ENCODE measurements at places on chromosomes 12 and 14.

GRCh38 chr14:42869681-42870080, 1263.0 kb downstream of the LRFN5 start:
- no peak for DNase-seq

- DNase-seq: peak; percentile 96
Measured at GRCh38 chr12:98644712-98645571, at the start of the genes APAF1 and IKBIP. Gene APAF1 (plus strand): TSS chr12:98645290. CDS start chr12:98648360, 3,070 bp downstream. Gene IKBIP (minus strand): TSS chr12:98644788. CDS start chr12:98644701, 87 bp downstream.

GRCh38 chr12:54390176-54390667, 5.7 kb upstream of the ZNF385A start:
- no peak for DNase-seq

- DNase-seq: no peak
Measured at GRCh38 chr12:8823565-8824300, 1.3 kb downstream of the A2ML1 start.

DNA sequence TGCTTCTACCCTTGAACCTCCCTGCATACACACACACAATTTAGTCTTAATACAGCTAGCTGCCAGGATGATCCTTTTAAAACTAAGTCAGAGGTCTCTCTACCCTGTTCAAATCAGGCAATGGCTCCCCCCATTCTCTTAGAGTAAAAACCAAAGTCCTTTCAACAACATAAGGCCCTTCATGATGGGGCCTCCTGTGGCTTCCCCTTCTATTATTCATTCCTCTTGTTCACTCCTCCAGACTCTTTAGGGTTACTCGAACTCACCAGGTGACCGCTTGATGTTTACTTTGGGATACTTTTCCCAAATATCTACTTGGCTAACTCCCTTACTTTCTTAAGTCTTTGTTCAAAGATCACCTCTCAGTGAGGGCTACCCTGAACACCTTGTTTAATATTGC, 30.4 kb downstream of the DENND5B start:
- no peak for DNase-seq

- DNase-seq: no peak
Measured at GRCh38 chr12:5768581-5769196, 176.4 kb downstream of the ANO2 start.

DNA sequence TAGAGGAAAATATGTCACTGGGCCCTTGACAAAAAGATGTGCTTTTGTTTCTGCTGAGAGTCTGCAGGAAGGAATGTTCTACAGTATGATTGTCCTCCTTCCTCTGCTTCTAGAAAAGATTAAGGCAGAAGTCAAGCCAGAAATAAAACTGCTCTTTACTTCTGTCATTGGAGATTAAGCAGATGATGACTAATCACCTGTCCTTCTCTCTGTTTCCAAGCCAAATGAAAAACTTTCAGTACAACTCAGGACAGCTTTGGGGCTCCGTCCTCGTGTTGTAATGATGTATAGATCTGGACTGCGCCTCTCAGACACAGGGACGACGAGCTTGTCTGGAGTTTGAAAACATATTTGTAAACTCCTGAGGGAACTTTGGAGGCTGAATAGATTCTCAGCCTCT, 159.3 kb downstream of the DYRK2 start:
- DNase-seq: no peak

DNA sequence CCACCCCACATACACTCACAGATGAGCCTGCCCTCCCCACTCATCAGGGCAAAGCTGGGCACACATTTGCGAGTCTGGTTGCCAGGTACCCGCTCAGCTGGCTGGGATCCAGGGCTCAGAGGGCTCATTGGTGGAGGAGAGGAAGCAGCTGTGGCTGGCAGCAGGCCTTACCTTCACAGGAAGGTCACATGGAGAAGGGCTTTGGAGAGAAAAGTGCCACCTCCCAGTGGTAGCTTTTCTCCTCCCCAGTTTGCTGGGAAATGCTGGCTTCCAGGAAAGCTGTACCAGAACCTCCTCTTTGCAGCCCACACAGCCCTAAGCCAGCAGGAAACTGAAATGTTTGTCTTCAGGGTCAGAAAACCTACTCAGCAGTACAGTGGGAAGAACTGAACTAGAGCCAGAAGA, 55.6 kb downstream of the LGMN start:
- no peak for DNase-seq

DNA sequence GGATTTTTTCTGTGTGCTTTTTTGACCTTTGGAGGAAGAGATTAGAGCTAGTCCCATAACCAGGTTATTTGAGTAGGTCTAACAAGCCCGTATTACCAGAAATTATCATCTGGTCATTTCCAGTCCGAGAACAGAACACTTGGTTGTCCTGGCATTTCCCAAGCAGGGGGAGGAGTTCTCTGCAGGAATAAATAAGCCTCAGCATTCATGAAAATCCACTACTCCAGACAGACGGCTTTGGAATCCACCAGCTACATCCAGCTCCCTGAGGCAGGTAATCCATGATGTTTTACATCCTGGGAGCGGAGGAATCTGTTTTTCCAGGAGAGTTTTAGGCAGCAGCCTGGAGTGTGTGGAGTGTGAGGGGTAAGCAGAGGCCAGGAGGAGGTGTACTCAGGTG, at the start of gene SERPINA3:
TSS of gene SERPINA3 (plus strand) at position 218 of the 400 bp plus-strand sequence. CDS start 2,051 bp downstream, outside the sequence.
- DNase-seq: no peak

- DNase-seq: no peak
Measured at GRCh38 chr12:104355630-104356029, 52.1 kb downstream of the EID3 start.

GRCh38 chr12:51678086-51678724, 87.2 kb downstream of the SCN8A start:
- DNase-seq: peak; percentile 44

- no peak for DNase-seq
Measured at GRCh38 chr12:3624273-3624672, 128.6 kb downstream of the CRACR2A start.

- DNase-seq: no peak
Measured at GRCh38 chr14:74934476-74935359, 11.7 kb upstream of the RPS6KL1 start.

- DNase-seq: no peak
Measured at GRCh38 chr12:98425859-98426258, 89.5 kb upstream of the TMPO start.

DNA sequence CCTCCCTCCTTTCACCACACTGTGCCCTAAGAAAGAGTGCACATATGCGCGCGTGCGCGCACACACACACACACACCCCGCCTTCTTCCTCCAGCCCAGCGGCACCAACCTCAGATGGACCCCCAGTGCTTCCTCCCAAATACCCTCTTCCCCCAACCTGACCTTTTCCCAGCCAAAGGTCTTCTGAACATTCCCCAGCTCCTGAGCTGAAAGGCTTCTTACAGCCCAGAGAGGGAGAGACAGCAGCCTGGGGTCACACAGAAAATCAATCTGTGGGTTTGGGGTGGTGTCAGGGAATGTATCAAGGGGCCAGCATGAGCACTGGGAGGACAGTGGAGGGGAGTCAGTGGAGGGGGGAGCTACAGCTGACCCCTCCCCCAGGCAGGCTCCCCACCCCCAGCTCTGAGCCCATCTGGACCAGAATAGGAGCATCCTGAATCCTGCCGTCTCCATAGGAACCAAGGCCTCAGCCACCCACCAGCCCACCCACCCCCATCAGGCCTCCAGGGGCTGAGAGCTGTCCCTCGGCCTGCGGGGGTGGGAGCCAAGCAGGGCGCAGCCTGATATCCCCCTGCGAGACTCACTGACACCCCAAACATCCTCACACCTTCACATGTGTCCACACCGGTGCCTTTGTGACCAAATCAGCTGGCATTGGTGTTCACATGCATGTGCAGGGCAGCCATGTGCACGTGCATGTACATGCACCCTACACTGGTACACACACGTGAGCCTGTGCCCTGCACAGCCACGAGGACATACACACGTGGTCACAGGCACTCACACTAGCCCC, 5.7 kb downstream of the RASAL1 start:
- DNase-seq: no peak

DNA sequence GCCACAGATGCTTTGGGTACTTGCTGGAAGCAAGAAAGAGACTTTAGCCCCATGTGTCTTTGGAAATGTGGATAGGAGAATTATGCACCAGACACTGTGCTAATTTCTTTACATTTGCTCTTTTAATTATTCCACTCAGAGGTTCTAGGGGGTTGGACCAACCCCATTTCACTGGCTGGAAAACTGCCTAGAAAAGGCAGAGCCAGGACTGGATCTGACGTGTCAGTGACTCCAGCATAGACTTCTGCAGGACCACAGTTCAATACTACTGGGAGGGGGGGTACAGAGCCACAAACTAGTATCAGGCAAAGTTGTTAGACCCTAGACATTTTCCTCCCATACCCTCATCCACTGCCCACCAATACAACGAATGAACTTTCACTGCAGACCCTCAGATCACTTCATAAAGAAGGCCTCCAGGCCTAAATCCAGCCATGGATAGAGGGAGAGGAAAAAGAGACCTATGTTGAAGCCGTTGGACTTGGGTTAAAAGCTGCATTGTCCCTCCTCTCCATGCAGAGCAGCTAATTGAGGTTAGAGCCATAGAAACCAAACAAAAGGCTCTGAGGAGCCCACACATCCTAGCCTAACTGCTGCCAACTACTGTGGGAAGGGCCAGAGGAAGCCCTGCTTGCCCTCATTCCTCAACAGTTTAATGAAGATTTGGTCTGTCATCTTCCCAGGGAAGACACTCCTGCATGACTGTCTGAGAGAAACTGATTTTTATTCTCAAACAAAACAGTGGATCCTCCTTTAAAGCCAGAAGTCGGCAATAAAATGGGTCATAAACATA, 68.7 kb downstream of the STON2 start:
- DNase-seq: no peak

GRCh38 chr12:56078931-56079722, 838 bp upstream of the ERBB3 start:
- peak; percentile 83 for DNase-seq

DNA sequence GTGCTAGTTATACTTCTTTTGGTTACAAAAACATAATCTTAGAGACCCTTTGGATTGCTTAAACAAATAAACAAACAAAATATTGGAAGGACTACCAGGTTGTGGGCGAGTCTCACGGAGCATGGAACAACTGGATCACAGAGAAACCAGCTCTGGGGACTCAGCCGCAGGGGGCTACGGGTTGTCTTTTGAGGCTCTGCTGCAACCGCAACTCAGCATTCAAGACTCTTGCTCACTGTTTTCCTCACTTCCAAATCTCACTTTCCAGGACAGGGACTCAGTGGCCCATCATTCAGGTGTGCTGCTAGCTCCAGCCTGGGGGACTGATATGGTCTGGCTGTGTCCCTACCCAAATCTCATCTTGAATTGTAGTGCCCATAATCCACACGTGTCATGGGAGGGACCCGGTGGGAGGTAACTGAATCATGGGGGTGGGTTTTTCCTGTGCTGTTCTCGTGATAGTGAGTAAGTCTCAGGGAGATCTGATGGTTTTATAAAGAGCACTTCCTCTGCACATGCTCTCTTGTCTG, 14.0 kb upstream of the SERPINA4 start:
- DNase-seq: no peak

- peak; percentile 5 for DNase-seq
Measured at GRCh38 chr14:36254020-36254624, 66.3 kb downstream of the MBIP start.

DNA sequence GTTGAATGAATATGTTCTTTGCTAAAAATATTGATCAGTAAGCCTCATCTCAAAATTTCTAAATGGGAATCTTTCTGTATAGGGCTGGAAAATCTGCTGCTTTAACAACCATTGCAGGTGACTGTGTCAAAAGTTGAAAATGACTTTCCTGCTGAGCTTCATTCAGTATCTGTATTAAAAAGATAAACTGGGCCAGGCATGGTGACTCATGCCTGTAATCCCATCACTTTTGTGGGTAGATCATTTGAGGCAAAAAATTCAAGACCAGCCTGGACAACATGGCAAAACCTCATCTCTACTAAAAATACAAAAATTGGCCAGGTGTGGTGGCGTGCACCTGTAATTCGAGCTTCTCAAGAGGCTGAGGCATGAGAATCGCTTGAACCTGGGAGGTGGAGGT, 213.7 kb upstream of the SYT10 start:
- no peak for DNase-seq

- peak; percentile 50 for DNase-seq
Measured at GRCh38 chr12:46891306-46891705, 65.5 kb upstream of the SLC38A4 start.

DNA sequence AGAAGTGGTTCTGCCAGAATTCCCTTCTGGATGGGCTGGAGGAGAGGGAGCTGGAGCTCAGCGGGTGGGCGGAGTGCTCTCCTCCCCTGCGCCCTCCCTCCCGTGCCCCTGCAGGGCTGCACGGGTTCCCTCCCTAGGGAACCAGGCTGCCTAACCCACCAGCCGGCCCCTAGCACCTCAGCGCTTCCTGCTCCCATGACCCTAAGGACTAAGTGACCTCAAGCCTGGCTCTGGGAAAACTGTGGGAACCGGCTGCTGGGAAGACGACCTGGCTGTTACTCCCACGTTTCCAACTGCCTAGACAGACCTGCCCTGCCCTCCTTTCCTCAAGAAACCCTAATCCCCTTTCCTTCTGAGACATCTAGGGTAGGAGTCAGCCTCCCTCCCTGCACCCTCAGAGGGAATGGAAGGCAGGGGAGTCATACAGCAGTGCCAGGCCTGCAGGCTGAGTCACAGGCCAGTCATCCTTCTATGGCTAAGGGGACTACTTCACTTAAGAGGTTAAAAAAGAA, 31.5 kb downstream of the SLC6A12 start:
- peak; percentile 70 for DNase-seq

- DNase-seq: no peak
Measured at GRCh38 chr12:94969424-94969823, 34.1 kb downstream of the NDUFA12 start.

DNA sequence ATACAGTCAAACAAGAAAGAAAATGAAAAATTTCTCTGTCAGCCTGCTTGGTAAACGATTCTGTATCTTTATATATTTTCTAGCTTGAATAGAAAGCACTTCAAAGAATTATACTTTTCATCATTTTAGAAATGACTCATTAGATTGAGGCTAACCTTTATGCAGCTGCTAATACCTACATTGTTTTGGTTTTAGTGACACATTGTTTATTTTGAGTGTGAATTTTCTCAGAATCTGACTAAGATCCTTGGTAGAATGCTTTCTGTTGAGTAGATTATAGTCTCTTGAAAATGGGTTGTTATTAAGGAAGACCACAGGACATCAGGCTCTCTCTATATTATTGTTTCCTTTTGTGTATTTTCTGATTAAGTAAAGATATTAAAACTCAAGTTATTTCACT, at the start of gene PMCH:
TSS of gene PMCH (minus strand) at position 45 of the 400 bp plus-strand sequence. CDS start 63 bp downstream, outside the sequence.
- DNase-seq: no peak

DNA sequence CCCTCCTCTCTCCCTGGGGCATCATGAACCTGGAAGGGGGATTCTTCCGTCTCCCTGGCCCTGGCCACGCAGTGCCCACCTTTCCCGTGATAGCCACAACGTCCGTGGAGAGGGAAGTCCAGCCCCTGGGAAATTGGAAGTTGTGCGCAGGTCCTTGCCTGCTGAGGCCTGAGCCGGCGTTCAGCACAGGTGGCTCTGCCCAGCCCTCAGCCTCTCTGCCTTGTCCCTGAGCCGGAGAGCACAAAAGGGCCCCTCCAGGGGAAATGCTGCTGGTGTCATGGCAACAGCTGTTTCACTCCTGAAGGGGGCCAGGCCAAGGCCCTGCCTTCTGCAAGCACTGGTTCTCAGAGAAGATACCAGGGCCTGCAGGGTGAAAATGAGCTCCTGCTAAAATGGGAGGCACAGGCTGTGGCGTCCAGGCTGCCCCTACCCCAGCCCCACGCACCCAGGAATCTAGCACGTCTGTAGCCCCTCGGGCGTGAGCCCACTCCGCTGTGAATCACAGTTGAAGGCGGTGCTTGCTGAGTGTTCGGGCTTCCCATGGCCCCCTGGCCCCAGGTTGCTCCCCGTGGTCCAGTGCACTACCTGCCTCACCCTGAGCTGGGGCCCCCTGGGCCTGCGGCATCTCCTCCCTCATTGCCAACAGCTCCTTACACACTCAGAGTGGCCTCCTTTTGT, 149.4 kb downstream of the ADGRD1 start:
- DNase-seq: no peak

GRCh38 chr12:119102714-119103113, 76.0 kb upstream of the HSPB8 start:
- DNase-seq: no peak

GRCh38 chr14:96739200-96739910, 57.8 kb upstream of the VRK1 start:
- no peak for DNase-seq

Measured in brain microvascular endothelial cell (primary cell).